Spinal cord (tissue), 10 donors: ENCODE measurements at places on chromosomes 5 and 9. TPM values are rescaled to one million over a fixed set of nuclear protein-coding genes. Genes with fewer than 3 reads are reported as not detected.
A peak's percentile ranks its signal among the peaks of the same experiment; 100 is the strongest.

- peaks cover 9% of the 10 kb centered on the region for H3K4me1 ChIP-seq
- no peak overlapping the region for H3K27ac ChIP-seq
- no peaks in the 10 kb centered on the region for H3K27me3 ChIP-seq
- no peak overlapping the region for H3K4me3 ChIP-seq
- peaks cover 71% of the 10 kb centered on the region for H3K36me3 ChIP-seq
Measured at GRCh38 chr9:129810116-129810515, 7.1 kb downstream of the TOR1B start.

DNA sequence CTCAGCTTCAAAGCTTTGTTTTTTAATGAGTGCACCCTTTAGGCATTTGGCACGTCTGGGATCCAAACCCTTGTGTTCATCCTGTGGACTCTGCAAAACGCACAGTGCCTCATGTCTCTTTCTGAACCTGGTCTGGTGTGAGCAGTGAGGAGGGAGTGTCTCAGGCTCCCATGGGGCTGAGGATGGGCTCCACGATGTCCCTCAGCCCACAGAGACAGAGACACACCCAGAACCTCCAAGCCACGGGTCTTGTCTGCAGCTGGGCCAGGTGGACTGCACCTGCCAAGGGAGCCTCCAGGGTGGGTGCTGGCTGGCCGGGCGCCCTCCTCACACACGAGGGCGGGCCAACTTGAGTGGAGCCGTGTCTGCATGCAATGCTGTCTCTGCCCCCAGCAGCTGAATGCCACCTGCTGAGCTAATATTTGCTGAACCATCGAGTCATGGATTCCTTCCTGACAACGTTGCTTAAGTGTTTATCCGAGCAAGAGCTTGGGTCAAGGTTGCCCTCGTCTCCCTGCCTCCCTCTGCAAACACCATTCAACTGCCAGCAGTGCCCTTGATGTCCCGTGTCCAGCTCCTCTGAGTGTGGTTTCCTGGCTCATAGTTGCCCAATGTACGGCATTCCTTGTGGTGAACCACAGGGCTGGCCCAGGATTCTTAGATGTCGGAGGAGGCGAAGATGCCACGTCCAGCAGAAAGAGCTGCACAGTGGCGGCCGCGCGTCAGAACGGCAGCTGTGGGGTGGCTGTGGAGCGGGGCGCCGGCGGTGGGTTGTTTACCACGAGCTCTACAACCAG lies 31.4 kb upstream of the LPCAT1 start:
- no peak for DNase-seq
- H3K27me3 ChIP-seq = no peaks in the 10 kb centered on the region
- H3K27ac ChIP-seq = no peak overlapping the region
- peaks cover 60% of the 10 kb centered on the region for H3K4me1 ChIP-seq
- no peak overlapping the region for H3K4me3 ChIP-seq

DNA sequence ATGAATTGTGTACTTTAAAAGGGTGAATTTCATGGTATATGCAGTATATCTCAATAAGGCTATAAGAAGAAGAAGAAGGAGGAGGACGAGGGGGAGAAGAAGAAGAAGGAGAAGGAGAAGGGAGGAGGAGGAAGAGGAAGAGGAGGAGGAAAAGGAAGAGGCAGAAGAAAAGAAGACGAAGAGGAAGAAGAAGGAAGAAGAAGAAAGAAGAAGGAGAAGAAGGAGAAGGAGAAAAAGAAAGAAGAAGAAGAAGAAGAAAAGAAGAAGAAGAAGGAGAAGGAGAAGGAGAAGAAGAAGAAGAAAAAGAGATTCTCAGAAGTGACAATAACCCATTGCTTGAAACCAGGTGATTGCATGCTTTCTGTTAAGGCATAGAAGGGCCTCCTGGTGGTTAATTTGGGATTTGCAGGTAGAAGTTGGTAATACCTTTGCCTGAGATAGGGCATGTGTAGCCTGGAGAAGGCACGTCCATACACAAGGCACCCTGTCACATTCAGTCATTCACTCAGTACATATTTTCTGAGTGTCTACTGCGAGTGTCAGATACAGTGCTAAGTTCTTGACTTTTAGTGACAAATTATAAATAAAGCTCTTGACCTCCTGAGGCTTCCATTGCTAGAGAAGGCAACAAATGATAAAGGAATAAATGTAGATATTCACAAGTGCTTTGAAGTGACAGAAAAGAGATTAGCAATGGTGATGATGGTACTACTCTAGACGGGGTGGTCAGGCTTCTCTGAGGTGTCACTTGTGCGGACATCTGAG lies 231.3 kb downstream of the NPR3 start:
- DNase-seq = no peak
- no peaks in the 10 kb centered on the region for H3K36me3 ChIP-seq
- no peaks in the 10 kb centered on the region for H3K27me3 ChIP-seq
- H3K4me3 ChIP-seq = no peak overlapping the region
- H3K4me1 ChIP-seq = no peaks in the 10 kb centered on the region

DNA sequence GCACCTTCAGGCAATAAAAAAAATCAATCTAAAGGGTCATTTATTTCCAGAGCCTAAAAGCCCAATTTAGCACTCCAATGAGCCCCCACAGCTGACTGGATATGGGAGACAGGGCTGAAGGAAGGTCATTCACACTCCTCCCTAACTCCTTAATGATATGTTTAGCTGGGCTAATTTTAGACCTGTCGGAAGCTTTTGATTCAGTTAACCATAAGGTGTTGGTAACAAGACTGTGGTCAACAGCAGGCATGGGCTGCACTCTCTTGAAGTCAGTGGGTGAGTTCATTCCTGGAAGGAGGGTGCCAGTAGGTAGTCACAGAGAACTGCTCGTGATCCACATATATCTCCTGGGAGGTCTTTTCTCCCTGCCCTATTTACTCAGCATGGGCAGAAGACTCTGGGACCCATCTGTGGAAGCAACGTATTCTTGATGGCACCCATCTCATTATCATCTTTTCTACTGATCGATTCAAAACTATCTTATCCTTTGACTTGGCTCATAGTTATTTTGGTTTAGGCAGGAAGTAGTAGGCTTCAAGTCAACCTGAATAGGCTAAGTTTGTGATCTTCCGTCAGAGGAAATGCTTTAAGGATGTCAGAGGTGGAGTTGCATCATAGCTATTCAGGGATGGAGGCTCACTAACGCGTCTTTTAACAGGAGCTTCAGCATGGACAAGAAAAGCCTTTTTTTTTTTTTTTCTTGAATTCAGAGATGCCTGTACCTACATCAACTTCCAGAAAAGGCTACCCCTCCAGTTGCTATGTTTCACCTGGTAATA lies 367.7 kb upstream of the SLC30A5 start:
- no peak overlapping the region for H3K4me3 ChIP-seq
- no peak overlapping the region for H3K27ac ChIP-seq
- no peak for DNase-seq
- H3K27me3 ChIP-seq = no peaks in the 10 kb centered on the region
- no peaks in the 10 kb centered on the region for H3K36me3 ChIP-seq

- H3K27me3 ChIP-seq = peaks cover 2% of the 10 kb centered on the region
- H3K36me3 ChIP-seq = peaks cover 78% of the 10 kb centered on the region
- DNase-seq = no peak
- H3K4me3 ChIP-seq = no peak overlapping the region
- no peak overlapping the region for H3K27ac ChIP-seq
- H3K4me1 ChIP-seq = peaks cover 45% of the 10 kb centered on the region
Measured at GRCh38 chr9:136359774-136360718, 3.5 kb downstream of the DNLZ start.

DNA sequence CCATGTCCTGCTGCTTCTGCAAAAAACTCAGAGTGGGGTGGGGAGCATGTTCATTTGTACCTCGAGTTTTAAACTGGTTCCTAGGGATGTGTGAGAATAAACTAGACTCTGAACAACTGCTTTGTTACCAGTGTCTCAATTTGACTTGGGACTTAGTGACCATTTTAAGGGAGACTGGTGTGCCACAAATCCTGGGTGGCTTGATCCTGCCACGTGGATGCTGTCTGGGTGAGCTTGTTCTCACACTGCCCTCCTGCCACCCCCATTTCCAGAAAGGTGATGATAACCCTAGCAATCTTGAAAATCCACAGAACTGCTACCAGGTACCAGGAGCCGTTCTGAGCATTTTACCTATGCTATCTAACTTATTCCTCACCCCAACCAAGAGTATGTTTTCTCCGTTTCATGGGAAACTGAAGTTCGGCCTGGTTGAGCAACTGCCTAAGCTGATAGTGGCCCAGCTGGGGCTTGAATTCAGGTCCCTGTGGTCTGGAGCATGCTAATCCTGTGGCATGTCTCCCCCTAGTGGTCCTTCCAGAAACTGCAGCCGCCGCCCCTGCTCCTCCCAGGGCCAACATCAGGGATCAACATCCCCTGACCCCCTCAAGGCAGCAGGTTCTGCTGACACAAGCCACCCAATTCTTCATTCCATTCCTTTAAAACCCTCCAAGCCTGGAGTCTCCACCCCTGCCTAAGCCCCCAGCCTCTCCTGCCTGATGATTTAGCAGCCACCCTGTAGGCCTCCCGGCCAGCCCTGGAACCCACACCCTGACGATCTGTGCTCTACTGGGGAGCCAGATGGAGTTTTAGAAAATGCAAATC lies 2.8 kb downstream of the IL3 start:
- no peaks in the 10 kb centered on the region for H3K36me3 ChIP-seq
- H3K4me3 ChIP-seq = no peak overlapping the region
- H3K4me1 ChIP-seq = peaks cover 3% of the 10 kb centered on the region
- no peak overlapping the region for H3K27ac ChIP-seq
- DNase-seq = peak; percentile 19
- no peaks in the 10 kb centered on the region for H3K27me3 ChIP-seq

DNA sequence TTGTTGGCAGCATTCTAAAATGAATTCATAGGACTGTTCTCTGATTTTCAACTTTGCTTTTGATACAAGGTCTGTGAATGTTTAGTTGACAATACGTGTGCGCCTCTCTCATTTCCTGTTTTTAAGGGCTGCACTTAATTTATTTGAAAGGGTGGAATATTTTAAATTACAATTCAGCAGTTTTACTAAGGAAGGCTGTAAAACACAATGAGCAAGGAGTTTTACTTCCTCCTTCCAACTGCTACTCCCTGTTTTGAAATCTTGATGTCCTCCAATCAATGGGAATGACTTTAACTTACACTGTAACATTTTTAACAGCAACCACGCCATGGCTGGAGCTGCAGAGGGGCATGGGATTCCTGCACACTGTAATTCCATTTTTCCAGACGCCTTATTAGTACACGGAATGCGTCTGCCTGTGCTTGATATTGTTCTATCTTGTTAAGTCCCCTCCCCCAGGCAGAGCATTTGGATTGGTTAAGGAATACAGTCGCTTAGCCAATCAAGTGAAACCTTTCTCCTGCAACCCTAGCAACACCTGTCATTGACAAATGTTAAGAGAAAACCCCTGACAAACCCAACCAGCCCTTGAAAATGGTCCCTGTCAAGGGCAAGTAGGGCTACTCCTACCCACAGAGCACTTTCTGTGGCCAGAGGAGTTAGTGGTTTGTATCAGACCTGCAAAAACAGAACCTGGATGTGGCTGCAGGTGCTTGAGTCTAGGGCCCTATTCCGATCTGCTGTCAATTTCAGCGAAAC lies 12.5 kb upstream of the ZSWIM6 start:
- peak overlapping the region; percentile 47 for H3K27ac ChIP-seq
- H3K36me3 ChIP-seq = no peaks in the 10 kb centered on the region
- DNase-seq = no peak
- H3K4me3 ChIP-seq = no peak overlapping the region

GRCh38 chr5:87116825-87117512 lies 150.7 kb upstream of the RASA1 start:
- no peaks in the 10 kb centered on the region for H3K36me3 ChIP-seq
- H3K27ac ChIP-seq = no peak overlapping the region
- H3K4me3 ChIP-seq = no peak overlapping the region
- H3K4me1 ChIP-seq = no peaks in the 10 kb centered on the region
- DNase-seq = no peak

DNA sequence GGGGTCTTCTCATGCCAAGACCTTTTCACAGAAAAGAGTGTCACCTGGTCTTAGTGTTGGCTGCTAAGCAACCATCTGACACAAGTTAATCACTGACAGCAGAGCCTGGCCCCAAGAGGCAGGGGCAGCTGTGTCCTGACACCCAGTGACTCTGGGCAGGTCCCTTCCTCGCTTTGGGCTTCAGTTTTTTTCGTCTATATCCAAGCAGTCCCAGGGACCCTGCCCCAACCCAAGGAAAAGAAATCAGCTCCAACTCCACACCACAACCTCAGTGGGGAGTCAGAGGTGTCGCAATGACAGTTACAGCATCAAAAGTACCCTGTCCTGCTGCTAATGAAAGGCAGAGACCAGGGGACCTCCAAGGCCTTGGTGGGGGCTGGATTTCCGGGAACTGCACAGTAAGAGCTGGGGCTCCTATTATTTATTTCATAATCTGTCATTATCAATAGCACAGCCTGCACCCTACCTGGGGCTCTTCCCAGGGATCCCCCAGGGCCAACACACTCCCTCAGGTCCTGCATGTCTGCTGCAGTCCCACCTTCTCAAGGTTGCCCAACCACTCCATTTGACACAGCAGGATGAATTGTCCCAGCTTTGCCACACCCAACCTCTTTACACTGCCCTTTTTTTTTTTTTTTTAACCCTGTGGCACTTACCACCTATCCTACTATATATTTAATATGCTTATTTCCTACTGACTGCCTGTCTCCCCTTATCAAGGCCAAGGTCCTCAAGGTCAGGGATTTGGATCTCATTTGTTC lies 9.4 kb downstream of the ANKS6 start:
- peaks cover 40% of the 10 kb centered on the region for H3K36me3 ChIP-seq
- H3K27me3 ChIP-seq = no peaks in the 10 kb centered on the region
- no peak overlapping the region for H3K27ac ChIP-seq
- no peak overlapping the region for H3K4me3 ChIP-seq

DNA sequence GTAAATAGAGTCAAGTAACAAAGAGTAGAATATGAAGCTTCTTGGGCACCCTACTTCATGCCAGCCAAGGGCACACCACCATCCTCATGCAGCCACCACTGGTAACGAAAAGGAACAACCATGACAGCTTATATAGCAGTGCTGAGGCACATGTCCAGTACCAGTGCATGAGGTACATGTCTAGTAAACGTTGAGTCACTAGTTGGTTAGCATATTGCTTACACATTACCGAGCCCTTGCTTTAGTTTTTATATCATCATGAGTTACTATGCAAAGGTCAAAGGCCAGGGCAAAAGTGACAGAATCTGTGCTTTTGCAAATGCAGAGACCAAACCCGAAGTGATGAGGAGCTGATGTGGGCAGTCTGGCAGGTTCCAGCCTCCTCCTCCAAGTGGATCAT lies 147.1 kb upstream of the MAP1B start:
- no peaks in the 10 kb centered on the region for H3K27me3 ChIP-seq
- no peak overlapping the region for H3K4me3 ChIP-seq
- no peak for DNase-seq
- H3K36me3 ChIP-seq = no peaks in the 10 kb centered on the region
- H3K4me1 ChIP-seq = peaks cover 5% of the 10 kb centered on the region

The KCNT1 gene
- 14.7 TPM for total RNA-seq

The BAAT gene
- total RNA-seq = 0.22 TPM

The KIF24 gene
- total RNA-seq = 5.3 TPM

The CAMK4 gene
- 15.8 TPM for total RNA-seq
